ENCODE measurements at places on chromosomes 1 and 21.
A peak's percentile ranks its signal among the peaks of the same experiment; 100 is the strongest.

DNA sequence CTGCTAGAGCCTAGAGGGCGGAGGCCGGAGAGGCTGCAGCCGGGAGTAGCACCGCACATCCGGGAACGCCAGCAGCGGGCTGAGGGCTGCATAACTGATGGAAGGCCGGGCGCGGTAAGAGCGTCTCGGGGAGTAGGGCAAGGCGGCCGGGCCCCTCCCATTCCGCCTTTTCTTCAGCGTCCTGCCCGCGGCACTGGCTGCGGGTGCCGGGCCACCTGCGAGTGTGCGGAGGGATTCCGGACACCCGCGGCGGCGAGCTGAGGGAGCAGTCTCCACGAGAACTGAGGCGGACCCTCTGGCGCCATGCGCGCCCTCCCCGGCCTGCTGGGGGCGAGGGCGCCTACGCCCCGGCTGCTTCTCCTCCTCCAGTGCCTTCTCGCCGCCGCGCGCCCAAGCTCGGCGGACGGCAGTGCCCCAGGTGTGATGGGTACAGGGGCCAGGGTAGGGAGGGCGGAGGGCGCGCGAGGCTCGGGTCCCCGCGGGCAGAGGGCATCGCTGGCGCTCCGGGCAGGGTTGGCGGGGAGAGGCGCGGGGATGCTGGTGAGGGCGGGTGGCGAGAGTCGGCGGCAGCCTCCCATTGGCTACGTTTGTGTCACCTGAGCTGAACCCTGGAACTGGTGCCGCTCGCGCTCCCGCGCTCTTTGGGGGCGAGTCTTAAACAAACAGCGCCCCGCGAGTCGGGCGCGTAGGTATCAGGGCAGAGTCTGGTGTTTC, 334.4 kb downstream of the SRGAP2C start:
- peak; percentile 81 for DNase-seq

GRCh38 chr1:205424901-205425600, 3.2 kb upstream of the LEMD1 start:
- DNase-seq = no peak

DNA sequence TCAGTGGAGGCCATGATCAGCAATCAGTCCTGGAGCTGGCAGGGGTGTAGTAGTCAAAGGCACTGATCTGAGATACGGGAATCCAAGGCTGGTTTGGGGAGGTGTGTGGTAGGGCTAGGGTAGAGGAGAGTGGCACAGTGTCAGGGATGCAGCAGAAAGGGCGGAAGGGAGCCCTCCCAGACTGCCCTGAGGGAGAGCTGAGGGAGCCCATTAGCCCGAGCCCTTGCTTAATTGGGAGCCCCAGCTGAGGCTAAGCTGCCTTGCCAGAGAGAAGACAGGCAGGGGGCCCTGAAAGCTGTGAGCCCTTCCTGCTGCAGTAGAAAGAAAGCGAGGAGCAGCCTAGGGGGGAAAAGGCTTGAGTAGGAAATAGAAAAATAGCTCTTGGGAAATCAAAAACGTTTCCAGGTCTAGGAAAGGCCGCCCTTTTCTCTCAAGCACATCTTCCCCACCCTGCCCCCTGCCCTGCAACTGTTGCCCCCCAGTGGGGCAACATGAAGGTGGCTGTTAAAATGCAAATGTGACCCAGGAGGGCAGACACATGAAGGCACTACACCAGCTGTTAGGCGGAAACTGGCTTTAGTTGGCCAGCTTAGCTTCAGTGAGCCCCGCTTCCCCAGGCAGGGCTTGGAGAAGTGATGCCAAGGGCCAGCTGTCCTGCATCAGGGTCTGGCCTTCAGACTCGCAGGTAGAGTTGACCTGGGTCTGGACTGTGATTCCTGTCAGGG, 106.2 kb downstream of the UCK2 start:
- DNase-seq = no peak

DNA sequence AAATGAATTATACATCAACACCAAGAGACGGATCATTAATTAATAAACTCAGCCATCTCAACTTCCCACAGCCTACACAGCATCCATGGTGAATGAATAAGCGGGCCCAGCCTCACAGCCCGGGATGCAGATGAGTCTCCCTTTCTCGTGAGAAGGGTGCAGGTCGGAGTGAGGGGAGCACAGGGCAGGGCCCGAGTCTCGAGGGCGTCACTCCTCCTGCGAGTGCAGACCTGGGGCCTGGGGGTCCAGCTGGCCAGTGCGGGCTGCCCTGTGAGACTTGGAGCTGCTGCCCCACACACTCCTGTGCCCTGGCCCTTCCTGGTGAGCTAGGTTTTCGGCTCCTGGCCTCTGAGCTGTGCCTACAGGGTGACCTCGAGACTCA, 74.7 kb downstream of the AJAP1 start:
- no peak for DNase-seq

GRCh38 chr1:162019006-162019405, 4.7 kb downstream of the OLFML2B start:
- DNase-seq = no peak

- no peak for DNase-seq
Measured at GRCh38 chr1:162498496-162498810, 835 bp downstream of the UHMK1 start.

GRCh38 chr1:62725255-62725654, 37.1 kb upstream of the DOCK7 start:
- DNase-seq = no peak

- no peak for DNase-seq
Measured at GRCh38 chr1:29889776-29890175, 653.5 kb downstream of the PTPRU start.

DNA sequence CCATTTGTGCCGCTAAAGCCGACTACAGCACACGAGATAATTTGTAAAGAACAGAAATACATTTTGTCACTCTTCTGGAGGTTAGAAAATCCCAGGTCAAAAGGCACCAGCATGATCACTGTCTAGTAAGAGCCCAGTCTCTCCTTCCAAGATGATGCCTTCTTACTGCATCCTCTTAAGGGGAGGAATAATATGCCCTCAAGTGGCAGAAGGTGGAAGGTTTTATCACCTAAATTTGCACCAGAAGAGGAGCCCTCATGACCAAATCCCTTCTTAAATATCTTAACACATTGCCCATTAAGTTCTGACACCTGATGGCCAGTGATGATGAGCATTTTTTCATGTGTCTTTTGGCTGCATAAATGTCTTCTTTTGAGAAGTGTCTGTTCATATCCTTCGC, 326.7 kb upstream of the RGS18 start:
- no peak for DNase-seq

GRCh38 chr1:36571106-36571505, 88.4 kb upstream of the CSF3R start:
- no peak for DNase-seq

DNA sequence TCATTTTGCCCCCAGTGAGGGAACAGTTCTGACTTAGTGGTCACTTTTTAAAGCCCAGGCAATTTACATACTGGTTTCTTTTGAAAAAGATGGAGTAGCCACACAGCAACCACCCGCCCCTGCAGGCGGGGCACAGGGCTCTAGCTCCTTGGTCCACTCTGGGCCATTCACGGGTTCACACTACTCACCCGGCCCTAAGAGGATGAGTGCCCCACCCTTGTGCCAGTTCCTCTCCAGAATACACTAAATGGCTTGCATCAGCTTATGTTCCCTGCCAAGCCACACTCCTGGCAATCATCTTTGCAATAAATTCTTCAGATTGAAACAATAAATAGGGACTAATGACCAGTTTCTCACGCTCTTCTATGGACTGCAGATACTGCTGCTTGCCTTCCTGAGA, 15.7 kb upstream of the ATP13A2 start:
- DNase-seq = no peak

DNA sequence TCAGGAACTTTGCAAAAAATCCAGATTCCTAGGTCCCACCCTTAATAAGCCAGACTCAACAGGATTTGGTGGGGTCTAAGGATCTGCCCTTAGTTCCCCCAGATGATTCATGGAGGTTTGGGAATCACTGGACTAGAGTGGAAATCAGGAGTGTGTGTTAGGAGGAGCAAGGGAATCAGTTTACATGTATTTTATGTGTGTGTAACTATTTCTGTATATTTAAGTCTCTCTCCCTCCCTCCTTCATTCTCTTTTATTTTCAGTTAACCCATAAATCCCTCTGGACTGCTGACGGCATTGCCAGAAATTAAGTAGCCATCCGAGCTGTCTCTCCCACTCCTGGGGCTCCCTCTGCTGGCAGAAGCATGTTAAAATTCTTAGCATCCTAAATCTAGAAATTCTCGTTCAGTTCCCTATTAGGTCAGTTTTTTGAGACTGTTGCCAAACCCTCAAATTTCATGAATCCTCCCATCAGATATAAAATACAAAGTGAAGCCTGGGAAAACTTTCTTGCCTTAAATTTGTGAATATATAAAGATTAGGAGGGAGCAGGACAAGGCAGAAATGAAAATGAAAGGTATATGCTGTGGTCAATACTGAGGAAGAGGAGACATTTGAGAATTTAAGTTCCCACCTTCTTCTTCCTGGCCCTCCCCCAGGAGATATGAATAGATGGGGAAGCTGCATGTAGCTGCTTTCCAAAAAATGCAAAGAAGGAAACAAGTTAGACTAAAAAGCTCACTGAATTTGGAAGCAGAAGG, 11.7 kb upstream of the HSD11B1 start:
- DNase-seq = peak; percentile 68

DNA sequence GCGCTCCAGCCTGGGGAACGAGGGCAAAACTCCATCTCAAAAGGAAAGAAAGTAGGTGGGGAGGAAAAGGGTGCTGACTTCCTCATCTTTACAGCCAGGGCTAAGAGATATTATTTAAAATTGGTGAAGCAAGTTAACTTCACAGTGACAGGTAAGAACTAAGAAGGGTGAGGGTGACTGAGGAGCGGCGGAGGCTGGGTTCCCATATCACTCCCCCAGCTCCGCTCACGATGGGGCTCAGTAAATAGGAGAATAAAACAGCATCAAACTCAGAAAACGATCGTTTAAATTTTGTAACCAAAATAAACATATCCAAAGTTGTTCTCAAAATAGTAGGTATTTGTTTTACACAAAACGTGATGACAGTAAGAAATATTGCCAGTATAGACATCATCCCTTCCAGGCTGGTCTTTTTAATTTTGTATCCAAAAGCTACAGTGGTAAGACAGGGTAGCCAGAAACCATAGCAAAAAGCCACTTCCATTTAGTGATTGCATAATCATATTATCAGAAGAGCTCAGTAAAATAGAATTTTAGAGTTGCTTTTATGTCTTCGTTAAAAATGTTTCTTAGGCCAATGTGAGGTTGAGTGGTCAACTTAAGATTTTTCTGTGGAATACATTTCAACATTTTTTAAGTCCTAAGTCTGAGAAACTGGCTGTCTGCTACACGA, 26.2 kb upstream of the ADARB1 start:
- no peak for DNase-seq

DNA sequence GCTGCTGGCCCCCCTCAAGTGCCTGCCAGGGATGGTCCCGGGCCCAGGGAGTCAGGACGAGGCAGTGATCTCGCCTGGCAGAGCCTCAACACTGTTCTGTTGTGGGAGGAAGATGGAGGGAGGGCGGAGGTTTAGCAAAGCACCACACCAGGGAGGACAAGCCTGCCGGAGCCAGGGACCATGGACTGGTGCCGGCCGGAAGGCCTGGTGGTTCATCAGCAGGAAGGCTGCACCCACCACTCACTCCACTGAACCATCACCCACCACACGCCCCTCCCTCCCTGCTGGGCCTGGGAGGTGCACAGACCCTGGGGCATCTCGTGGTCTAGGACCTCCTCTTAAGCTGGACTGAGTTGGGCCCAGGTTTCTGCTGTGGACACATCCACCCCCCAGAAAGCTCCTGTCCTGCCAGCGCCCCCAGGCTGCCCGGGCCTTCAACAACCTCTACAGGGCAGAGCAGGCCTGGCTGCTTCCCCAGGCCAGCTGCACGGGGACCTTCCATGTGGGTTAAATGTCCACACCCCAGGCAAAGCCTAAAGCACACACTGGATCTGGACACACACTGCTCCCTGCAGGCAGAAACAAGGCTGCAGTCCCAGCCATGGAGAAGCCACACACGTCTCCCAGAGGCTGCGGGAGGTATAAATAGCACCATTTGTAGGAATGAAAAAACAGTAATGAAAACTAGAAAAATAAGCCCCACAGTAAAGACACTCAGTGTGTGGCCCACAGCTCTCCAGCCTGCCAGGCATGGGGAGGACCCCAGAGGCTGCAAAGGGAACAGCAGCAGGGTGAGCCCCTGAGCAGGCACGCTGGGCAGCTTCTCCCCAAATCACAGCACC, 10.4 kb upstream of the TMEM240 start:
- DNase-seq = no peak

GRCh38 chr1:244705261-244706234, 52.6 kb downstream of the DESI2 start:
- no peak for DNase-seq

DNA sequence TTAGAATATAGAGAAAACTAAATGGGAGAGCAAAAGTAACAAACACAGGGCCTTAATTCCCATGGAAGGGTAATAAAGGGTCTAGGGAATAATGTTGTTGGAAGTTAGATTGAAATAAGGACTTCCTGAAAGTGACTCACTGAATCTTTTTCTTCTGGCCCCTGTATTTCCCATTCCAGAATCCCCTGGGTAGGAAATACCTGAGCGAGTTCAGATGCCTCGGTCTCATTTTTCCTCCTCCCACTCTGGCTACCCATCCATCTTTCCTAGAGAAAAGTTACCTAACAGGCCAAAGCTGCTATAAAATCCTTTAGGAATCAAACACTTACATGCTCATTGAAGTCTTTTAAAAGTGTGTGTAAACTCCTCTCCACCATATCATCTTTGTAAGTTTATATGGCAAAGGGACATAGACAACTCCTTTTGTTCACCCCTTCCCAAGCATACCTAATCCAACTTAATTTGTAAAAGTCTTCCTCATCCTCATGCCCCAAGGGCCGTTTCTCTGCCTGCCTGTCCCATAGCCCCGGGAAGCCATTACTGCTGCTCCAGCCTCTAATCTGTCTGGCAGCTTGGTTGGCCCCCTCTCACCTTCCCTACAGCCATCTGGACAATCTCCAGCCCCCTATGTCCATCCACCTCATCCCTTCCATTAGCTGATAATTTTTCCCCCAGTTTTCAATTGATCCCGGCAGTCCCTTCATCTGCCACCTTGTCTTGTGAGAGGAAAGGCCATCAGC, 3.3 kb upstream of the MEF2D start:
- DNase-seq = no peak

DNA sequence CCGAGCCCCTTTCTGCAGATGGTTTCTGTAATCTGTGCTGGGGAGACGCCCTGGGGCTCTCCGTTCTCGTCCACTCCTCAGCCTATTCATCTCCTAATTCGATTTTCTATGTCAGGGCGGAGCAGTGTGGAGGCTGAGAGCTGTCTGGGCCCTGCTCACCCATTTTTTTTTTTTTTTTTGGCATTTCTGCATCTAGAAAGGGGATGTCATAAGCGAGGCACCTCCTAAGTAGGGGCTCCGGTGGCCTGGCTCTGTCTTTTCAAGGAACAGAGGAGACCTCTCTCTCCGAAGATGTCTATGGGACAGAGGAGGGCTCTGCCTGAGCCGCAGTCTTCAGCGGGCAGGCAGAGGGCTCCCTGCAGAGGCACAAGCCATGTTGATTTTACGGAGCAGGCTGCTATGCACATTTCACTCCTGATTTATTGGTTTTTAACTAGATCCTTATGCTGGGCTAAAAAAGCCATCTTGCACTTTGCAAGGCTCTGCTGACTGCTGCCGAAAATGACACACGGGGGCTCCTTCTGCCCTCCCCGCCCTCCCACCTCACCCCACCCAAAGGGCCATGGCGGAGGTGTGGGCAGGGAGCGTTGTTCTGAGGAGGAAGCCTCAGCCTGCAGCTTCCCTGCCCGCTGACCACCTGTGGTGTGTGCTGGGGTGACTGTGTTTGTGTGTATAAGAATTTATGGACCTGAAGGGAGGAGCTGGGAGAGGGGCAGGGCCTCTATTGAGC, 71.0 kb downstream of the FOXD2 start:
- DNase-seq = no peak

GRCh38 chr21:45989355-45990048, 7.9 kb downstream of the COL6A1 start:
- DNase-seq = no peak

Measured in activated CD4-positive, alpha-beta T cell treated with anti-CD3 and anti-CD28 coated beads, Interleukin-2, amount 50 U/mL, for 1 hour (primary cell).